Mucosa of descending colon (tissue), 3 donors: ENCODE measurements at places on chromosomes 5 and 9.

GRCh38 chr9:92406477-92406876 lies 2.1 kb upstream of the OGN start:
- no peak for DNase-seq

- no peak for DNase-seq
Observed at GRCh38 chr9:38287420-38287985, 105.0 kb upstream of the ALDH1B1 start.

DNA sequence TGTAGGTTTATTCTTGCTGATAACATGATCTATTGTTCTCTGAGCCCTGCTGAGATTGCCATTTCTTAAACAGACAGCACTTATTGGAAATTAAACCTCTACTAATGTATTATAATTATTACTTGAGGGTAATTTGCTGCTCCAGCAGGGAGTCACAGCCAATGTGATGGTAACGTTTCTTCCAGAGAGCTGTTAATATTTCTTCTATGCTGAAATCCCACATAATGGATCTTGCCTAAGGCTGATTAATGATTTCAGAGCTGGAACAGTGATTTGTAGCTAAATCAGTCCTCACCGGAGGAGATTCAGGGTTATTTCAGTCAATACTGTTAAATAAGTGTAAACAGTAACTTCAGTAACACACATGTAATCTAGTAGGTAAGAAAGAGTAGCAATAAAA lies 170.1 kb downstream of the CDH12 start:
- no peak for DNase-seq

DNA sequence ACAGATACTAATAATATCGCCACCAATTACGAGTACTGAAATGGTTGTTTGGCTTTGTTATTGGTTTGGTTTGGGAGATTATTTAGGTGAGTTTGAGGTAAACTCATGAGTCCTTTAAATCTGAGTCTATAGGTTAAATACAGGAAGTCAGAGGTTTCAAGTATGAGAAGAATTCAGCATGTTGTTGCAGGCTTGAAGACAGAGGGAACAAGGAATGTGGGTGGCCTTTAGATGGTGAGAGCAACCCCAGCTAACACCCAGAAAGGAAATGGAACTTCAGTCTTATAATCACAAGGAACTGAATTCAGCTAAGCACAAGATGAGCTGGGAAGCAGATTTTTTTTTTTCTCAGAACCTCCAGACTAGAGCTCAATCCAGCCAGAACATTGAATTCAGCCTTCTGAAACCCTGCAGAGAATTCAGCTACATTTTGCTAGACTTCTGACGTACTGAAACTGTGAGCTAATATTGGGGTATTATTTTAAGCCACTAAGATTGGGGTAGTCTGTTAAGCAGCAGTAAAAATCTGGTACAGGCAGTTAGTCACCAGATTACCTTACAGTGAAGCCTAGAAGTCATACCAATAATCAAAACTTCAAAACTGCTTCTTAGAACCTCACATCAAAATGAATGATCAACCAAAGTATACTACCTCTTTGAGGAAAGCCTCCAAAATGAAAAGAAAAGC lies 216.0 kb upstream of the PUM3 start:
- no peak for DNase-seq

GRCh38 chr9:4739587-4740387 lies 1.2 kb downstream of the AK3 start:
- no peak for DNase-seq
